A673 (cell line): ENCODE measurements at places on chromosomes 13 and 19. TPM values are rescaled to one million over a fixed set of nuclear protein-coding genes. Genes with fewer than 3 reads are reported as not detected.
A peak's percentile ranks its signal among the peaks of the same experiment; 100 is the strongest.

GRCh38 chr13:40920826-40921225 is 98.3 kb downstream of the ELF1 start:
- DNase-seq = no peak
- peak overlapping the region; percentile 66 for H3K4me3 ChIP-seq
- H3K36me3 ChIP-seq = no peaks in the 10 kb centered on the region
- H3K27me3 ChIP-seq = no peaks in the 10 kb centered on the region
- H3K27ac ChIP-seq = peak overlapping the region; percentile 34

- no peaks in the 10 kb centered on the region for H3K36me3 ChIP-seq
- no peaks in the 10 kb centered on the region for H3K27me3 ChIP-seq
- peak within 1 kb of the TSS; percentile 95 for H3K27ac ChIP-seq
- peak; percentile 95 for DNase-seq
Measured at GRCh38 chr19:56507446-56508289, at the start of gene ZNF471. Gene ZNF471 (plus strand): TSS chr19:56507855. CDS start chr19:56511572, 3,717 bp downstream.

CPB2 gene
- 5.0 and 5.5 TPM in 2 replicates for total RNA-seq

CD33 gene
- not detected in 2 replicates for total RNA-seq

CCL25 gene
- not detected in 2 replicates for total RNA-seq

GRCh38 chr13:88217883-88218282 is 546.7 kb downstream of the SLITRK5 start:
- DNase-seq = peak; percentile 1
- H3K4me3 ChIP-seq = no peak overlapping the region
- no peaks in the 10 kb centered on the region for H3K4me1 ChIP-seq
- no peak overlapping the region for H3K27ac ChIP-seq
